Heart left ventricle (tissue), 16 donors: ENCODE measurements at places on chromosomes 4 and X. TPM values are rescaled to one million over a fixed set of nuclear protein-coding genes. Genes with fewer than 3 reads are reported as not detected.

DNA sequence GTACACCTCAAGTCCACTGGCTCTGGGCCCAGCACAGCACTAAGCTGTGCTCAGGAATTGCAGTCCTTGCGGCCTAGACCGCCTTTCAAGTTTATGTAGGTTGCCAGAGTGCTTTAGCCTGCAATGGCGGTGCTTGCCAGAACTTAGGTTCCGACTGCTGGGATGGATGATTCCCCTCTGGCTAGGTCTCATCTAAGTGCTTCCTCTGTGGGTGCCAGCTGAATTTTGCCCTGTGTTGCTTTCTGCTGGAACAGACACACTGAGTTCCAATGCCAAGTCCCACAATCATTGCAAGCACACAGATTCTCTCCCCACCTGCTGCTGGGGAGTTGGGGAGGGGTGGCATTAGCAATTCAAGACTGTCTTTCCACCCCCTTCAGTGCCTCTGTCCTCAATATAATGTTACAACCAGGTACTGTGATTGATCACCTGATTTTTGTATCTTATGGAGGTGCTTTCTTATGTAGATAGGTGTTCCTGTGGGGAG is 129.5 kb downstream of the GRID2 start:
- H3K27me3 ChIP-seq, result no peaks in the 10 kb centered on the region
- no peaks in the 10 kb centered on the region for H3K4me1 ChIP-seq
- H3K27ac ChIP-seq, result no peak overlapping the region
- no peak overlapping the region for H3K4me3 ChIP-seq
- no peaks in the 10 kb centered on the region for H3K36me3 ChIP-seq

GRCh38 chr4:4914059-4914820 is 54.8 kb downstream of the MSX1 start:
- no peak for DNase-seq
- H3K27me3 ChIP-seq, result no peaks in the 10 kb centered on the region
- no peaks in the 10 kb centered on the region for H3K36me3 ChIP-seq

DNA sequence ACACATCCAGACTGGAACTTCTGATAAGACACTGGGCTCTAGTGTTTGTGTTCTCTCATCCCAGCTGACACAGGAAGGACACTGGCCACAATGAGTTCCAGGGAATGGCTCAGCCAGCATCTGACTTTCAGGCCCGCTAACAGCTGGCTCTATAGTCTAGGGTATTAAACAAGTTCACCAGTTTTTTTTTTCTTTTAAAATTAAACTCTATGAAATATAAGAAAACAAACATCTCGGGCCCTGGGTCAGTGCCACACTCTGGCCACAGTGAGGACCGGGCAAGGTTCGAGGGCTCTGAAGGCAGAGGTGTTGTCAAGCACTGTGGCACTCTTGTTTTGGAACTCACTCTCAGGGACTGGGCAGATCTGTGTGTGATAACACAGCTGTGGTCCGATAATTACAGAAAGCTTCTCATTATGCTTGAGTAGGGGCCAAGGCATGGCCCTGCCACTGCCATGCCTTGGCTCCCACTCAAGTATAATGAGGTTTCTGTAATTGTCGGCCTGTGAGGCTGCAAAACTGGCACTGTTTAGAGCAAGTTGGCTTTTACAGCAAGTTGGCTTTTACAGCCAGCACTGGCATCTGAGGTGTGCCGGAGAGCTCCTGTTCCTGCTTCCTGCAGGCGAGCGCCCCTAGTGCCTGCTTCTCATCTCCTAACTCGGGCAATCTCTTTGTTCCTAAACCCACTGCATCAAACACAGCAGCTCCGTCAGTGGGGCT is 62.8 kb downstream of the PPP1R2C start:
- no peaks in the 10 kb centered on the region for H3K36me3 ChIP-seq
- H3K27ac ChIP-seq, result no peak overlapping the region
- no peaks in the 10 kb centered on the region for H3K27me3 ChIP-seq
- H3K4me1 ChIP-seq, result no peaks in the 10 kb centered on the region
- no peak overlapping the region for H3K4me3 ChIP-seq

GRCh38 chr4:121749225-121749624 is 15.7 kb downstream of the SMIM43 start:
- H3K36me3 ChIP-seq, result no peaks in the 10 kb centered on the region
- H3K4me1 ChIP-seq, result no peaks in the 10 kb centered on the region
- no peaks in the 10 kb centered on the region for H3K27me3 ChIP-seq

DNA sequence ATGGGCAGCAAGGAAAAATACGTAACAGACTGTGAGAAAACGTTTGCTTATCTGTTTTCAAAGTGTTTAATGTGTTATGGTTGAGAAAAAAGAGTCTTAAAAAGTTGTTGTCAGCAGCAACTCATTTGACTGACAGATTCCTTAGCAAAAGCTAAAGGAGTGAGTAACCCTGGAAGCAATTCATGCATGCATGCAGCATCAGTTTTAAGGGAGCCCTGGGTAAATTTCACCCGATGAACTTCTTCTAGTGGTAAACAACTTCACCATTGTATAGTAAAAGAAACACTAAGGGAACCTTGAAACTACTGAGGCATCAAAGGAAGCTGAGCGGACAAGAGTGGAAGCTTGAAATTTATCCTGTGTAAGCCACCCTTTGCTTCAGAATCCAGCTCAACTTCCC is 583.2 kb upstream of the INTU start:
- no peak overlapping the region for H3K4me3 ChIP-seq
- H3K4me1 ChIP-seq, result no peaks in the 10 kb centered on the region
- H3K27me3 ChIP-seq, result no peaks in the 10 kb centered on the region
- H3K27ac ChIP-seq, result no peak overlapping the region
- H3K36me3 ChIP-seq, result no peaks in the 10 kb centered on the region

GRCh38 chrX:103585411-103586313 is at the start of gene TCEAL4:
Gene TCEAL4, plus strand, starts transcription at chrX:103585515. Its CDS starts 1,161 bp downstream, at chrX:103586676.
- H3K27me3 ChIP-seq, result no peaks in the 10 kb centered on the region
- peak; percentile 68 for DNase-seq
- H3K27ac ChIP-seq, result peak within 1 kb of the TSS; percentile 62
- H3K4me3 ChIP-seq, result peak within 1 kb of the TSS; percentile 55

DNA sequence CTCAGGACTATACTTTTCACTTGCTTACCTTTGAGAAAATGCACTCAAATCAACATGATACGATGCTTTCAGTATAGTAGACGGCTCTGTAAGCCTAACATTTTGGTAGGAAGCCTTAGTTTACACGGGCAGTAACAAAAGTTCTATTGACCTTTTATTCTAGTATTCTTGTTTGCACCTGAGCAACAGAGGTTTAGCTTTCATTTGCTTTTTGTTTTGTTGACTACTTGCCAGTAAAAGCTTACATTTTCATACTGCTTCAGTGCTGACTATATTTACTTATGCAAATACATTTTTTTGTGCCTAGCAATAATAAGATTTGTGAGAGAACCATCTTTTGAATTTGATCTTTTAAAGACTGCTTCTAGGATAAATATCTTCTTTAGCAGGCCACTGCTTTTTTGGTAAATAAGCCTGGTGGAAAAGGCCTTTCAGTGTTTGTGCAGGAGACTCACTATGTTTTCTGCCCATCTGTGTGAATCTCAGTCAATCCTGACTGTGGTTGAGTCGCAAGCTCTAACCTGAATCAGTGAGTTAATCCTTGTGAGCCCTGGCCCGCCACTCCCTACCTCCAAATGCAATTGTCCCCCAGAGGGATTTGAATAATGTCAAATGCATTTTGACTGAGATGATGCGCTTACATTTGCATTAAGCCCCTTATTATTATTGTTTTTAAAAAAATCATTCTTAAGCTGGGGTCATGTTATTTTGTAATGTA is 21.9 kb downstream of the FHIP1A start:
- H3K4me1 ChIP-seq, result peaks cover 8% of the 10 kb centered on the region
- H3K27ac ChIP-seq, result no peak overlapping the region
- no peak for DNase-seq
- H3K36me3 ChIP-seq, result no peaks in the 10 kb centered on the region
- H3K4me3 ChIP-seq, result no peak overlapping the region
- H3K27me3 ChIP-seq, result no peaks in the 10 kb centered on the region

DNA sequence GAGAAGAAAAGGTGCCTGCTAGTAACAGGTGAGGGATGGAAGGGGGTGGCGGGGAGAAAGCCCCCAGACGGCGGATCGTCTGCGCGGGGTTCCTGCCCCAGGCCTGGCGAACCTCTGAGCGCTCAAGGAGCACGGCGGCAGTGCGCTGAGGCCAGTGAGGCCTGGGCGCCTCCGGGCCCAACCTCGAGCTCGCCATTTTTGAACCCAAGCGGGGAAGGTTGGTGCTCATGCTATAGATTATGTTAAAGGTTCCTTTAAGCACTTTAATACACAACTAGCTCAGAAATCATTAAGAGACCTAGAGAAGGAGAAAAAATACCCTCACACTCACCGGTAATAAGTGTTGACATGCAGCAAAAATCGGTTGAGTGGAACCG is 7.9 kb downstream of the PITX2 start:
- H3K27ac ChIP-seq, result no peak overlapping the region
- DNase-seq, result no peak
- no peaks in the 10 kb centered on the region for H3K4me1 ChIP-seq
- no peaks in the 10 kb centered on the region for H3K36me3 ChIP-seq

- no peak overlapping the region for H3K4me3 ChIP-seq
- no peaks in the 10 kb centered on the region for H3K4me1 ChIP-seq
- H3K36me3 ChIP-seq, result no peaks in the 10 kb centered on the region
- no peak overlapping the region for H3K27ac ChIP-seq
Observed at GRCh38 chr4:105677709-105678108, 30.8 kb downstream of the INTS12 start.

SPATA4 gene
- not detected for total RNA-seq

AREG gene
- 1.9 TPM for total RNA-seq

PDZD4 gene
- 2.8 TPM for total RNA-seq

CHM gene
- total RNA-seq, result 17.0 TPM
